ENCODE measurements at places on chromosomes 13 and 19. TPM values are rescaled to one million over a fixed set of nuclear protein-coding genes. Genes with fewer than 3 reads are reported as not detected.
A peak's percentile ranks its signal among the peaks of the same experiment; 100 is the strongest.

DNA sequence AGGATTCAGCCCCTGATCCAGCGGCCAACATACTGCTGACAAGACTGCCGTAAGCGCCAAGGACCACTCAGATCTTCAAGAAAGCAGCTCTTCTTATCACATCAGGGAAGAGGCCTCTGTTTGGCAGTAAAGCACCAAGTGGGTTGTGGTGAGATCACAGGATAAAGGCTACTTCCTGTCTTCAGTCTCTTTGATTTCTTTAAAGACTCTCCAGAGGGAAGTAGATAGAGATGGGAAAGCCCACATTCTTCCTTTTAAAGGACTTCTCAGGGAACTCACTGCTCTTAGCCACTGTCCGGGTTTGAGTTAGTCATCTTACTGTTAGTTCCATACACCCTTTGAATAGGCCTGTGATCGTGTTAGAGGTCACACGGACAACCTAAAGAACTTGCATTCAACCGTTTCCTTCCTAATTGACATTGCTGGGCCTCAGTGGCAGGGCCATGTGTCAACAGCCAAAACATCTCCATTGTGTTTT is 47.2 kb upstream of the POMP start:
- no peak for DNase-seq

GRCh38 chr19:50357178-50358100 is 8.0 kb downstream of the NAPSA start:
- DNase-seq = peak; percentile 70

- DNase-seq = no peak
Observed at GRCh38 chr13:108120856-108121255, 94.5 kb downstream of the LIG4 start.

GRCh38 chr13:31037874-31038500 is 105.5 kb downstream of the TEX26 start:
- DNase-seq = no peak

The CRLF1 gene
- polyA plus RNA-seq = 0.71 TPM

- no peak for DNase-seq
Observed at GRCh38 chr13:58343076-58343475, 711.5 kb downstream of the PCDH17 start.

DNA sequence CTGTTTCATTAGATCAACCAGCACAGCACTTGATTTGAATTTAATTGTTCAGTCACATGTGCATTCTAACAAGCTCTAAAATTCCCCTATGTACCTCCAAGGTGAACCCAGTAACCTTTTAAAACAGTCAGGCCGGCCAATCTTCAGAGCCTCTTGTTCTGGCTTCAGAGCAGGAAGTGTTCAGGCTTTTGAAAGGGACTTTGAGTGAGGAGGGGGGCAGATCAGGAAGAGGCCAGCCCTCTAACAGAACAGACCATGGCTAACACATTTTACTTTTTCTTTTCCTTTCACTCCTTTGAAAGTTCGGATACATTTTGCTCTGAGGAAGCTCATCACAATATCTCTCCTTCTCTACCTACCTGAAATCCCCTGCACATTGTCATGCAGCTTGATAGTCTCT is 390.3 kb downstream of the TBC1D4 start:
- DNase-seq = no peak

The GPR183 gene
- 0.07 TPM for polyA plus RNA-seq

The ANGPTL8 gene
- 0.21 TPM for polyA plus RNA-seq

The ZNF429 gene
- polyA plus RNA-seq = 5.6 TPM

The LMTK3 gene
- polyA plus RNA-seq = 3.2 TPM

DNA sequence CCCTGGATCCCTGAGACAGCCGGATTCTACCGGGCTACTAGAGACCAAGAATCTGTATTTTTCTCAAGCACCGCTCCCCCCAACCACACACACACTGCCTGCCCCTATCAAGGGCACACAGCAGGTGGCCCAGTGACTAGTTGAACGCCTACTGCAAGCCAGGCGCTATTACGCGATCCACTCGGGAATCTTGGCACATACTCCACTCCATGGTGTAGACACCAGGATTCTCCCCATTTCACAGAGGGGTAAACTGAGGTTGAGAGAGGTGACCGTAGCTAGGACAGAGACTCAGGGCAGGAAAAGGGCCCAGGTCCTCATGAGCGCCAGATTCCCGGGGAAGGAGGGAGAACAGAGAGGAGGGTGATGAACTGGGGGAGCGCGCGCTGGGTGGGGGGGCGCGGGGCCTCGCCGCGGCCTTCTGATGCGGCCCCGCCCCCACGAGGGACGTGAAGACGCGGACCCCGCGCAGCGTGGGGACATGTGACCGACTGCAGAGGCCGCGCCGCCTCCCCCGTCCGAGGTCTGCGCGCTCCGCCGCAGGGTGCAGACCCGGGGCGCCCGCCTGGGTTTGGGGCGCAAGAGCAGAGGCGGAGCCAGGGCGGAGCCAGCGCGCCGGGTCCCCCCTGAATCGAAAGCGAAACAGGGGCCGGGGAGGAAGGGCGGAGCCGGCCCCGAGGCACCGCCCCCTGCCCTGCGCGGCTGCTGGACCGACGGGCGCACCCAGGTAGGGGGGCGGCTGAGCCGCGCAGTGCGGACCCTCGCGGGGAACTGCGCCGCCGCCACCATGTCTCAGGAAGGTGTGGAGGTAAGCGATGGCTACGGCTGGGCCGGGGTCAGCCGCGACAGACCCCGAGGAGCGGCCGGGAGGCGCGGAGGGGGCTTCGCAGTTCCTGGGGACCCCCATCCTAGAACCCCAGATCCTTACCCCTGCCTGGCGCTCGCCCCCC is at the start of gene SHFL:
Gene SHFL, plus strand, starts transcription at position 677 of the 950 bp plus-strand sequence. Its CDS starts 111 bp downstream, at position 788.
- peak; percentile 95 for DNase-seq

- no peak for DNase-seq
Observed at GRCh38 chr13:25180775-25181537, 8.9 kb upstream of the AMER2 start.

DNA sequence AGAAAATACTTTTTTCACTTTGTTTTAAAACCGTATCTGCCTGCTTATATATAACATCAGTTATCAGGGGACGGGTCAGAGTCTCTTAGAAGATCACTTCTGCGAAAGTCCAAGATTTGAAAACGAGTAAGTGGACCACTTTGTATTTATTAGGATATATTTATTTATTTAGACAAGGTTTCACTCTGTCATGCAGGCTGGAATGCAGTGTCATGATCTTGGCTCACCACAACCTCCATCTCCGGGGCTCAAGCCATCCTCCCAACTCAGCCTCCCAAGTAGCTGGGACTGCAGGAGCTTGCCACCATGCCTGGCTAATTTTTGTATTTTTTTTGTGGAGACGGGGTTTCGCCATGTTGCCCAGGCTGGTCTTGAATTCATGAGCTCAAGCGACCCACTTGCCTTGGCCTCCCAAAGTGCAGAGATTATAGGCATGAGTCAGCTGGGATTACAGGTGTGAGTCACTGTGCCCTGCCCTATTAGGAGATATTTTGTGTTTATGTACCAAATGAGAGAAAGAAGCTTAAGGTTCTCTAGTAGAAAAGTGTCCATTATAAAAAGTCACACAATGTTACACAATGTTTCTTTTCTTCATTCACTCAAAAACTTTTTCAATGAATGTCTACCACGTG is 39.5 kb downstream of the RASL11A start:
- no peak for DNase-seq

GRCh38 chr13:64332048-64332447 is 2898.1 kb downstream of the PCDH9 start:
- peak; percentile 5 for DNase-seq

The ZNF835 gene
- polyA plus RNA-seq = 0.03 TPM

The MATK gene
- polyA plus RNA-seq = not detected

- DNase-seq = peak; percentile 86
Observed at GRCh38 chr19:1451916-1452801, 2.2 kb downstream of the APC2 start.

DNA sequence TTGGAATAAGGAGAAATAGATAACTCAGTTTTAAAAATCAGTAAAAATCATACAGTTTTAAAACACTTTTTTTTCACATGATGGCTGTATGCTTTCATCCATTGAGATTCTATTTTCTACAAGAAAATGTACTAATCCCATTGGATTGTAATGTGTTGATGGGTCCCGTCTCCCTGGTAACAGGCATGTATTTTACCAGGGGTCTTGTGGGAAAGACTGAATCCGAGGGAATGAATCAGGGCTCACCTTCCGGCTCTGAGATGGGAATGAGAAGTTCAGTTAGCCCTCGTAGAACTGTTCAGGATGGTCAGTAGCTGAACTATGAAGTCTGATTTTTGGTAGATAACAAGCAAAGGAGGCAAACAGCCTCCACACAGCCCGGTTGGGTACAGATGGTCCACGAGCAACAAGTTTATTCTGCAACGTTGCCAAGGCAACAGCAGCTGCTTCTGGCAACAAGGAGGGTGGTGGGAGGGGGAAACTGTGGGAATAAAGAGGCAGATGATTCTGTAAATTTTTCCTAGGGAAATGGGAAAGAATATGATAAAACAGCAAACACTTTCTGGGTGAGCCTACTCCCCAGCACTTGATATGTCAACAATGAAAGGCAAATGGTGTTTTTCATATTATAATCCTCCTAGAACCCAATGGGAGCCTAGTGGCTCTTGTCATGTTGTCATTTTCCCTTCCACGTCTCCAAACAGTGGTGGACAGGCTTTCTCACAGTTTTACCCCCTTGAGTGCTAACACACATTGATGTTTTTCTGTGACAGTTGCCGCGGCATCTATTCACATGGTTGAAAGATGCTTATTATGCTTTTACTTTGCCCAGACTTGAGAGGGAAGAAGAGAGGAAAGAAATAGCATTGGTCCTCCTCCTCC is 12.4 kb upstream of the SIAH3 start:
- peak; percentile 43 for DNase-seq

DNA sequence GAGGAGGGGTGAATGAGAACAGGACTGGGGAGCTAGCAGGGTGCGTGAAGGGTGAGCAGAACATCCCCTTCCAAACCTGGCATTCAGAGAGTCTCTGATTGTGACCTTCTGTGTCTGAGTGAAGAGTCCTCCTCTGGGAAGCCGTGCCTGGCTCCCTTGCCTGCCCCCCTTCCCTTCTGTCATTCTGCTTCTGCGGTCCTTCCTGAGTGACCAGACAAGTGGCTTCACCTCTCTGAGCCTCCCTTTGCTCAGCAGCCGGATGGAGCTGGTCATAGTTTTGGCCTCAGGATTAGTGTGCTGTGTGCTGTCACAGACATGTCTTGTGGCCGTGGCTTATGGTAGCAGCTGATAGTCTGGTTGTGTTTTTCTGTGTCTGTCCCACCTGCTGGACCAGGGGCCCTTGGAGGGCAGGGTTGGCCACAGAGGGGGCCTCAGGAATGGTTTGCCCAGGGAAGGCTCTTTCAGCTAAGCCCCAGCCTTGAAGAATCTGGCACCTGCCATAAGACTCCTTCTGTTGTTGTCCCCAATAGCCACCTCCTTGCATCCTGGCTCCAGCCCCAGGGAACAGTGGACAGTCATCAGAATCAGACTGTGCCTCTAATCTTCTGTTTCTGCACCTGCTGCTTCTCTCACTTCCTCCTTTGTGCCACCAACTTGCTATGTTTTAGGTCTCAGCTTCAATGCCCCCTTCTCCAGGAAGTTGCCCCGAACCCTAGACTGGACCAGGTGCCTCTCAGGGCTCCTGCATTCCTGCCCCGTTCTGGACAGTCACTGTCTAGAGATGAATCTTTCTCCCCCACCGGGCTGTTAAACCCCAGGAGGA is 5.9 kb downstream of the CLPTM1 start:
- DNase-seq = no peak

DNA sequence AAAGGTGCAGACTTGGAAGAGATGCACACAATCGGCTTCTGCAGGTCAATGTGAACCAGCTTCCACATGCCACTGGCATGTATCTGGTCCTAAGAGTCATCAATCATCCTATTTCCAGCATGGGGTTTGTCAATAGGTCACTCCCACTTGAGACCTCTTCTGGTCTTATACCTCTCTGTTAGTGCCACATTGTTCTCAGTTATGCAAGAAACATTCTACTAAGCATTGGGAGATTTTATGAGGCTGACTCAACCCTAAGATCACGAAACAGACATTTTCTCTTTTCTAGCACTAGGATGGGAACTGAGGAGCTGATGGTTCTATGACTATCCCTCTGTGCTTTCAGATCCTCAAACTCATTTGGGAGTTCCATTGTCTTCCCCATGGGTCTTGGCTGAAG is 581.5 kb upstream of the KLF12 start:
- no peak for DNase-seq

The KLF12 gene
- polyA plus RNA-seq = 2.4 TPM

The CEACAM8 gene
- not detected for polyA plus RNA-seq

GRCh38 chr13:80196756-80197155 is 144.2 kb downstream of the SPRY2 start:
- no peak for DNase-seq

GRCh38 chr19:37329686-37330085 is 41.2 kb upstream of the ZNF527 start:
- peak; percentile 32 for DNase-seq

DNA sequence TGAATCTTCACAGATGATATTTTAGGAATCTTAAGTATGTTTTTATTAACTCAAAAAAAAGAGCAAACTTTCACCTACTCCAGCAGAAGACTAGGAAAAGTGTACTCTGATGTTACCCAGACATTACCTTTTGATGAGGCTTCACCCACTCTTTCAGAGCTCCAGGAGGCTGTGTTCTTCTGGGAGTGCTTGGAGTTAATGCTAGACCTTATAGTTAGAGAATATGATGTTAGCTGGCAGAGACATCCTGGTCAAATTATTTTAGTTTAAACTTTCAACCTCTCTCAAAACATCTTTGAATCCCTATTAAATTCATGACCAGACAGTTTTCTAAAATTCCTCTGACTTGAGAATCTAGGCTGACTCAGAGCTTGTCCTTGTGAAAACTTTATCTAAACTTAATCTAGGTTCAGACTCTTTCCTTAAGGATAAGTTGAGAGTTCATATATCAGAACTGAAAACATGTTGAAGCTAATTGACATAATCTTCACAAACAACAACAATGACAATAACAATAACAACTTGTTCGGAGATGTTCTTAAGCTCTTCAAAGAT is 82.8 kb downstream of the ITGBL1 start:
- no peak for DNase-seq

DNA sequence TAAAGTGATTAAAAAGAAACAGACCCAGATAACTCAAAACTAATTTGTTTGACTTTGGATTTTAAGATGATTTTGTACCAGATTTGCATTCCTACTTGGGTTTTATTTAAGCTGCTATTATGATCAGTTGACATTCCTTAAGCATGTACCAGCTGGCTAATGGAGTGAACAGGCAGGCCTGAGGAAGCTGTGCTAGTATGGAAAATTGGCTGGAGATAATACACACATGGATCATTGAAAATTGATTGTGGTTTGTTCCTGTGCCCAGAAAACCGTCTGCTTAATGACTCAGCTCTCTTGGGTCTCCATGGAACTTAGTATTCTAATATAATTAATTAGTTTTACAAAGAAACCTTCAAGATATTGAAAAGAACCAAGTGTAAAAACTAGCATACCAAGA is 22.6 kb downstream of the POLR1D start:
- DNase-seq = no peak

DNA sequence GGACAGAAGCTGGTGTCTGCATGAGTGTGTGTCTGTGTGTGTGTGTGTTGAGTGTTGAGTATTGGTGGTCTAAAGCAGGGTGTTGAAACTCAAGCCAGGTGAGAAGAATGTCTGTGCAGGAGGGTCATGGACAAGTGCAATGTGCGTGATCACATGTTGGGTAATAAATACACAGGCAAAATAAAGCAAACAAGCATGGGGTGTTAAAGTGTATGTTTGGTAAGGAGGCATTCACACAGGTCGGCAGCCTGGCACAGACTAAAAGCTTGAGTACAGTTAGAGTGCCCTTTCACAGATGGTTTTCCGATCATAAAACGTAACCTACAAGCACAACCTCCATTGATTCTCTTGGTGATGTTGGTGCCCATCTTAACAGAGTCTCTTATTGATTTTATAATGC is 476.9 kb upstream of the KLHL1 start:
- no peak for DNase-seq
